ENCODE measurements at places on chromosomes 2 and 18.

DNA sequence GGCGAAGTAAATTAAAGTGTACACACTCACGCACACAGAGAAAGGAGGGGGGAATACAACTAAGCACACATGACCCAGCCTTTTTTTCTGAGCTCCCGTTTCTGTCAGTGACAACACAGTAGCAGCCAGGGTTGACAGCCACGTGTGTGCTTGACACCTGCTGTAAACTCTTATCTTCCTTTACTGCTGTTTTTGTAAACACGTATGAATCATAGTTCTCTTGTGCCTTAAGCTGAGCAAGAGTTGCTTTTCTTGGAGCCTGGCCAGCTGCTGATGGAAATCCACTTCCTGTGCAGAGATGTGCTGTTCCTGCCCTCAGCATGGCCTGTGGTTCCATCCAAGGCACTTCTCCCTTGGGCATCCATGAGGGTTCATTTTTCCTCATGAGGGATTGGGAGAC is 561.9 kb downstream of the GALR1 start:
- DNase-seq = peak; percentile 83

- DNase-seq = no peak
These were observed 615.0 kb upstream of the FANCL start for GRCh38 chr2:58856100-58856499.

DNA sequence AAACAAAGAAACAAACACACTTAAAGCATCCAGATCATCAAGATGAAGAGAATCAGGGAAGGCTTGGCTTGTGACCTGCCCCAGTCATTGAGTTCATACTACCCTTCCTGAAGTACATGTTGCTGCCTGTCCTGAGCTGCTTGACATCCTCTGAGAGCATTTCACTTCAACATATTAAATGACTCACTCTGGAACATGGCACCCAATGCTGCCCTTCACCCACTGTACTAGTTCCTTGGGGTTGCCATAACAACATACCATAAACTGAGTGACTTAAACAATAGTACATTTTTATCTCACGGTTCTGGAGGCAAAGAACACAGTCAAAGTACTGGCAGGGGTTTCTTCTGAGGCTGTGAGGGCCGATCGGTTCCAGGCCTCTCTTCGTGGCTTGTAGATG is 371.3 kb downstream of the RNF144A start:
- DNase-seq = no peak

GRCh38 chr2:157336137-157337010 is 10.8 kb upstream of the ERMN start:
- peak; percentile 12 for DNase-seq

- DNase-seq = no peak
These were observed 25.2 kb downstream of the CCDC74A start for GRCh38 chr2:131552871-131553270.

GRCh38 chr18:77622009-77622692 is 372.5 kb downstream of the GALR1 start:
- peak; percentile 69 for DNase-seq

DNA sequence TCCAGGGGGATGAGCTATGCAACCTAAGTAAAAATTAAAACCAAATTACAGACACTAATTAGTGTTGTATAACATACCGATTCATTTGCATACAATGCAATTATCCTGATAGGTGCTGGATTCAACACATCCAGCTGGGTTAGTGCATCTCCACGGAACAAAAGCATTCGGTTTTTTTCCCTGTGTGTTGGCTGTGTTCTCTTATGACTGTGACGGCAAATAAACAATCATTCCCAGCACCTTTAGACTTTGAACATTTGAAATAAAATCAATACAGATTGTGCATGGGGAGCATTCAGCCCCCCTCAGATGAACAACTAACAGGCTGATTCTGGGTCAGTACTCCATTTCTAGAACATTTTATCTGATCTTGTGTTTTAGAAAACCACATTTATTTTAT is 22.7 kb downstream of the FAM124B start:
- no peak for DNase-seq

DNA sequence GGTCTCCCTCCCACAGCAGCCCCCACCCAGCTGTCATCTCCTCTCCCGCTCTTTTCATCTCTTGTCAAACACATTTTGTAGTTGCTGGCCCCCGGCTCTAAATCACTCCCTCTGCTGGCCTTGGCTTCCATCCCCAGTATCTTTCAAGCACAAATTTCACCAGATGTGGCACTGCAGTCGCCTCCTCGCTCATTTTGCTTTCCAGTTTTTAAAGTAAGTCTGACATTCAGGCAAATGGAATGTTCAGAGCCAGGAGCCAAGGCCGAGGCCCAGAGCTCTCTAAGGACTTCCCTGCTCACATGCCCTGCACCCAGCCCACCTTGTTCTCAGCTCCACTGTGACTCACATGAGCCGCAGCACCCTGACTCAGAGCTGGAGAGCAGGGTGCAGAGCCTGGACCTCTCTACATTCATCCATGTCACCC is 158.4 kb downstream of the GALNT14 start:
- peak; percentile 88 for DNase-seq

DNA sequence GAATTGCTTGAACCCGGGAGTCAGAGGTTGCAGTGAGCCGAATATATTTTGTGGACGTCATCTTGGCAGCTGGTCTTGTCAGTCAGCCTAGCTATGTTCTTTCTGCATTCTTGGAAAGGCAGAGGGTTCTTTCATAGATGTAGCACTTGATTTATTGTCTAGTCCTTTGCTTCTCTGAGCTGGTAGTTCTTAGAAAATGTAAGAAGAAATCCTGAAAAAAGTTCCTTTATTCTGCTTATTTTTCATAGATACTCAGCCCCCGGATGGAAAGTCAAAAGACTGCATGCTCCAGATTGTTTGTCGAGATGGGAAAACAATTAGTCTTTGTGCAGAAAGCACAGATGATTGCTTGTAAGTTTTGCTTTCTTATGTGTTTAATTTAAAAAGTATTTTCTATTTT is 21.3 kb downstream of the PLEKHB2 start:
- no peak for DNase-seq

GRCh38 chr2:207937253-207937652 is 88.1 kb downstream of the PLEKHM3 start:
- DNase-seq = no peak

- DNase-seq = no peak
These were observed 294.9 kb downstream of the SOX11 start for GRCh38 chr2:5986801-5987787.

- DNase-seq = no peak
These were observed 2.2 kb upstream of the POLR2D start for GRCh38 chr2:127860130-127860529.

DNA sequence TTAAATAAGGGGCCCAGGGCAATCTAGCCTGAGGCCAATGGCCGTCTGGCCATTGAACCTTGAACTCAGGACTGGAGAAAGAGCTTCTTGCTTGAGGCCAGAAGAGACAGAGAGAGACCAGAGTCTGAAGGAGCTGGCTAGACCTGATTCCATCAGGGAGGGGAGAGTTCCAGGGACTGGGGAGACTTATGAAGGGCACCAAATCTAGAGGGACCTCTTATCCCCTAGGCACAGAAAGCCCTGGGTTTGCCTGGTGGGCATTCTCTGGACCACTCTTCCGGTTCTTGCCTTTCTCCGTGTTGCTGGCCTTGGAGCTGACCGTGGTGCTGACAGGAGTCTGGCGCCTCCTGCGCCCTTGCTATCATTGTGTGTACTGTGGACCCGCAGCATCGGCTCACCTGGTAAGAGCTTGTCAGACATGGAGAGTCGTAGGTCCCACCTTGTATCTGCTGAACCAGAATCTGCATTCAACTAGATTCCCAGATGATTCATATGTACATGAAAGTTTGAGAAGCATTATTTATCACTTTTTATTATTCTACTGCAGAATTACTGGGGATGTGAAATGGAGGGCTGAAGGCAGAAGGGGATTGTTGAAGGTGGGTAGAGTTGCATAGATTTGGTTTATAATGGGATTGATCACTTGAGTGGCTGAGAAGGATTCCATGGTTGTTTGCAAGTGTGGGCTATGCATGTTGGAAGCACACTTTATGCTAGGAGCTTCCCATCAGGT is 4.3 kb upstream of the TRPM8 start:
- DNase-seq = peak; percentile 47

GRCh38 chr2:7430869-7431641 is 513.8 kb downstream of the RNF144A start:
- DNase-seq = no peak

DNA sequence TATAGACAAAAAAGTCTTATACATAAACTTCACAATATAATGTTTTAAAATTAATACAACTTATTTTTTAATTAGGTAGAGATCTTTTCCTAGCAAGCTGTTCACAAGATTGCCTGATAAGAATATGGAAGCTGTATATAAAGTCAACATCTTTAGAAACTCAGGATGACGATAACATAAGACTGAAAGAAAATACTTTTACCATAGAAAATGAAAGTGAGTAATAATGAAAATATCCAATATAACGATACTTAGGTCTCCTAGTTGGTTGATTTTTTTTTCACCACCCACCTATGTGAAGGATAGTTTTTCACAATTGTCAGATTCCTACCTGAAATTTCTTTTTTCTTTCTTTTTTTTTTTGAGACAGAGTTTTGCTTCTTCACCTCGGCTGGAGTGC is 13.1 kb downstream of the ELP2 start:
- no peak for DNase-seq

GRCh38 chr2:143139835-143140393 is 10.7 kb downstream of the ARHGAP15 start:
- DNase-seq = no peak

- DNase-seq = no peak
These were observed 32.2 kb upstream of the SPRED2 start for GRCh38 chr2:65464604-65465003.

GRCh38 chr18:63676526-63677323 is 15.0 kb upstream of the SERPINB3 start:
- peak; percentile 1 for DNase-seq

GRCh38 chr2:164810843-164811242 is 30.8 kb downstream of the COBLL1 start:
- DNase-seq = no peak

DNA sequence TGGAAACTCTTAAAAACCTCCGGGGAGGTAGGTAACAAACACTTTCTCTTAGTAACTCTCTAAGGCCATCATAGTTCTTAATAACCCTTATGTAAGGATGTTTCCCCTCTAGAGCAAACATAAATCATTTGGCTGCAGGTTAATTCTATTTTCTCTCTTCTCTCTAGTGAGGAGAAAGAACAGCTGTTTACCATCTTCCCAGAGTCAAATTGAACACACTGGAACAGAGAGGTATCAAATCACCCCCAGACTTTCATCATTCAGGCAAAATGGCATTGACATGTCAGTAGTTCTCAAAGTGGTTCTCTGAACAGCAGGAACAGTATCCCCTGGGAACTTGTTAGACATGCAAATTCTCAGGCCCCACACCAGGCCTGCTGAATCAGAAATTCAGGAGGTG is 240.7 kb downstream of the MEIS1 start:
- no peak for DNase-seq

- no peak for DNase-seq
These were observed 521.5 kb upstream of the NRXN1 start for GRCh38 chr2:51553476-51553875.

DNA sequence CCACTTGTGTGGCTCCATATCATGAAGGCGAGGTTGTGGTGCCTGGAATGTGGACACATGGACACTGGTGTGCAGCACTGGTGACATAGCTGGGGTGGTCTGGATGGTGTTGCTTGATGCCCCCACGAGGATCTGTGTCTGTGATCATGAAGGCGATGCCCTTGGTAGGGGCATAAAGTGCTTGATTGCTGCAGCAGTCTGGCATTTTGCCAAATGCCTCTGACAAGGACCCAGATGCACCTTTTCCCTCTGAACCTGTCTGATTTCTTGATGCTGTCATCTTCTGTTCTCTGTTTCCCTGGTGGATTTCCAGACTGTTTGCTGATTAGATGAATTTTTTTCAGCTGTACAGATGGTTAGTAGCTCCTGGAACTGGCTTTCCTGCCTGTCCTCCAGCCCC is 752.0 kb upstream of the HS6ST1 start:
- no peak for DNase-seq

DNA sequence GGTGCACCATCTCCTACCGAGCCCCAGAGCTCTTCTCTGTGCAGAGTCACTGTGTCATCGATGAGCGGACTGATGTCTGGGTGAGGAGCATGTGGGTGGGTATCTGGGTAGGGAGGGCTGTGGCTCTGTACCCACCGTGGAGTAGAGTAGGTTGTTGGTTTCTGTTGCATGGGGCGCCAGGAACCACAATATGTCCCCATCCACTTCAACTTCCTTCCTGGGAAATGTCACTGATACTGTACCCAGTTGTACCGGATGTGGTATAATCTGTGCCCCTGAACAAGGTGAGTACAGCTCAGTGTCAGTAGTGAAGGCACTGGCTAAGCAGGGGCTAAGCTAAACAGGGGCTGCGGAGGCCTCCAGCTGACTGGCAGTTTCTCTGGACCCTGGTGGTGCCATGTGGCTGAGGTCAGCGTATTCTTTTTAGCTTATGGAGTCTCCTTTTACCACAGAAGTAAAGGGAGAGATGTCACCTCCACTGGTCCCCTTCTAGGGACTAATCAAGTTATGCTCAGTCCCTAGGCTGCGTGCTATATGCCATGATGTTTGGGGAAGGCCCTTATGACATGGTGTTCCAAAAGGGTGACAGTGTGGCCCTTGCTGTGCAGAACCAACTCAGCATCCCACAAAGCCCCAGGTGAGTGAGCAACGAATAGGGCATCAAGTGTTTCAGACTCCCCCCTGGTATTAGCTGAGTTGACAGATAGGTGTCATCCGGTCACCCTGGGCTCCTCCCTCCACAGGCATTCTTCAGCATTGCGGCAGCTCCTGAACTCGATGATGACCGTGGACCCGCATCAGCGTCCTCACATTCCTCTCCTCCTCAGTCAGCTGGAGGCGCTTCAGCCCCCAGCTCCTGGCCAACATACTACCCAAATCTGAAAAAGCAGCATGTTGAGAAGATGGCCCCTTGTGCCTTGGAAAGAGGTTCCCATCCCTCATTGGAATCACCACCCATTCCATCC is 2.7 kb downstream of the STK16 start:
- no peak for DNase-seq

- peak; percentile 96 for DNase-seq
These were observed 13.8 kb downstream of the FOSL2 start for GRCh38 chr2:28406276-28407096.

DNA sequence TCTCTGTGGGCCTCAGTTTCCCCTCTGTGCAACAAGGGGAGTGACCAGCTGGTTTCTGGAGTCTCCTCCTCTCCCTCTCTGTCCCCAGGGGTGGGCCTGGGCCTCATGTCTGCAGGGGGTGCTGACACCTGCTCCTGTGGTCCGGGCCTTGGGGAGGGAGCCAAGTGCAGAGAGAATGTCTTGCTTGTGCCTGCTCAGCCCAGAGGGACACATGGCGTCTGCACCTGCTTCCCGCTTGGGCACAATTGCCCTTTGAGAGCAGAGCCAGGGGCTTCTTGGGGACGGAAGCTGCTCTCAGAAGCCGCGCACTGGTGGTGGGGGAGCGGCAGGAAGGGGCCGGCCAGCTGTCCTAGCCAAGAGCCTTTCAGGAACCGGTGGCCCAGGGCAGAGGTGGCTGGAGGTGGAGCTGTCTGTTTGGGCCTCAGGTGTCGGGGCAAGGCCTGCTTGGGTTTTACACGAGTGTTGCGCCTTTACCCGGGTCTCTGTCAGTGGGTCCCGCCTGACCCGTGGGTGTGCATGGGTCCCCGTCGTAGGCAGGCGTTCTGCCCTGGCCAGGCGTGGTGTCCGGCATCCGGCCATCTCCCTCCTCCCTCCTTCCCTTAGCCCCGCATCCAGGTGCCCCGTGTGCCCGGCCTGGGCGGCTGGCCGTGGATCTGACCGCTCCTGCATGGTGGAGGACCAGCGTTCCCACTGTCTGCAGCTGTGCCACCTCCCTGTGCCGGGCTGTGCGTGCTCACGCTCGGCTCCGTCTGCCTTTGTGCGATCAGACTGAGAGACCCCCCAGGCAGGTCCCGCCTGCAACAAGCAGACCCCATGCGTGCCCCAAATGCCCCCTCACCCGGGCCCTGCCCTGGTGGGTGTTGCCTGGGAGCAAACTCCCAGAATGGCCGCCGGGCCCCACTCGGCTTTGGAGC is 4.0 kb downstream of the NEU4 start:
- no peak for DNase-seq
